HT-29 (cell line): ENCODE measurements at places on chromosomes 11 and 22. TPM values are rescaled to one million over a fixed set of nuclear protein-coding genes. Genes with fewer than 3 reads are reported as not detected.

- no peak for DNase-seq
Measured at GRCh38 chr11:501683-502287, 5.3 kb downstream of the RNH1 start.

DNA sequence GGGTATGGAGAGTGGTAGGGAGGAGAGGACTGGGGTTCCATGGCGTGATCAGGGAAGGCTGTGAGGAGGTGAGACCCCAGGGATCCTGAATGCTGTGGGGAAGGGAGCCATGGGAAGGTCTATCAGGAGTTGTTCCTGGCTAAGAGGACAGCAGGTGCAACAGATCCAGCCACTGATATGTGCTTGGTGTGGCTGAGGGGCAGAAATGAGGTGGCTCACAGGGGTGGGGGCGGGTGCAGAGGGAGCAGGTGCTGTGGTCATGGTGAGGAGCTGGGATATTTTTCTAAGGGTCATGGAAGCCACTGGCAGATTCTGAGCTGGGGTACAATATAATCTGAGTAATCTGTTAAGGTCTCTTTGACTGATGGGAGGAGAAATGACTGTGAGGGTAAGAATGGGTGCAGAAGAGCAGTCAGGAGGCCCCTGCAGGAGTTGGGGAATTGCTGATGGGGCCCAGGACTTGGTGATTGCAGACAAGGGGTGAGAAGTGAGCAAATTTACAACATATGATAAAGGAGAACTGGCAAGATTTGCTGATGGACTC is 31.3 kb upstream of the DMC1 start:
- DNase-seq = no peak

- no peak for DNase-seq
Measured at GRCh38 chr22:28896611-28897010, 13.2 kb downstream of the ZNRF3 start.

DNA sequence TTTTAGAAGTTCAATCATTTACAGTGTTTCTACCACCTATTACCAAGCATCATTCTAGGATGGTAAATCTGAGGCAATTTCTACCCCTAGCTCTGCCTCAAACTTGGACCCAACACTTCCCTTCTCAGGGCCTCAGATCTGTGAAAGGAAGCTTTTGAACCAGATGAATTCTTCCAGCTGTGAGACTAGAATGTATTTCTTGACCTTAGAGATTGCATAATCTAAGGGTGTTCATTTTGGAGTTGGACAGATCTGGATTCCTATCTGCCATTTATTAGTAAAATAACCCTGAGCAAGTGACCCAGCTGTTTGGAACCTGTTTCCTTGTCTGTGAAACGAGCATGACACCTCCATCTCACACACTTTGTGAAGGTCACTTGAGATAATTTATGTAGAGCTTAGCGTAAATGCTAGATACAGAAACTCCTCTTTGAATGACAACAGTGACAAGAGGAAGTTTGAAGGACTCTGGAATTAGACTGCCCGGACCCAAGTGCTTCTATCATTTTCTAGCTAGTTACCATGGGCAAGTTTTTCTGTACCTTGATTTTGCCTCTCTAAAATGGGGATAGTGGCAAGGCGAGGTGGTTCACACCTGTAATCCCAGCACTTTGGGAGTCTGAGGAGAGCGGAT is 3.8 kb upstream of the INTS5 start:
- DNase-seq = no peak

GRCh38 chr11:45051621-45052020 is 94.8 kb upstream of the PRDM11 start:
- DNase-seq = no peak

GRCh38 chr22:37533995-37534394 is 14.8 kb upstream of the CARD10 start:
- peak; percentile 65 for DNase-seq

- no peak for DNase-seq
Measured at GRCh38 chr22:39457198-39457555, 365 bp downstream of the MGAT3 start.

DNA sequence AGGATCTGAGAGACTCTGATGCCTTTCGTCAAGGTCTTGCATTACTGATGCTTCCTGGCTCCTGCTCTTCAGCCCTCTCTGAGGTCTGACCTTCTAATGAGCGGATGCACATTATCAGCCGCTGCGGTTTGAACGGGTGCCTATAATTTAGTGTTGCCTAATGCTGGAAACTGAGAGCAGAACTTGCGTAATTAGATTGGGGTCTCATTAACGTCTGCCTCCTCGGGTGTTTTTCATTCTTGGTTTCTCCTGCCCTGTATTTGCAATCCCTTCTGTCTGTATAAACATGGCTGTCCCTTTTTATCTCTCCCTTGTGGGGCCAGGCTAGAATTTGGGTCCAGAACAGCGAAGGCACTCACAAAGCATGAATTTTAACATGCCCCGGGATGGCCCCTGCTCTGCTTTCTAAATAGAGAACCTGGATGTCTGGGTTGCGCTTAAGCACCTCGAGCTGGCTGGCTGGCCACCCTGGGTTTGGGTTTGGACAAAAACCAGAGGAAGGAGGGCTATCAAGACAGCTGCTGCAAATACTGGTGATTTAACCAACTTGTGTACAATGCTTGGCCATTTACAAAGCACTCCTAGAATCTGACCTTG is 118.6 kb downstream of the TIMP3 start:
- DNase-seq = no peak

DNA sequence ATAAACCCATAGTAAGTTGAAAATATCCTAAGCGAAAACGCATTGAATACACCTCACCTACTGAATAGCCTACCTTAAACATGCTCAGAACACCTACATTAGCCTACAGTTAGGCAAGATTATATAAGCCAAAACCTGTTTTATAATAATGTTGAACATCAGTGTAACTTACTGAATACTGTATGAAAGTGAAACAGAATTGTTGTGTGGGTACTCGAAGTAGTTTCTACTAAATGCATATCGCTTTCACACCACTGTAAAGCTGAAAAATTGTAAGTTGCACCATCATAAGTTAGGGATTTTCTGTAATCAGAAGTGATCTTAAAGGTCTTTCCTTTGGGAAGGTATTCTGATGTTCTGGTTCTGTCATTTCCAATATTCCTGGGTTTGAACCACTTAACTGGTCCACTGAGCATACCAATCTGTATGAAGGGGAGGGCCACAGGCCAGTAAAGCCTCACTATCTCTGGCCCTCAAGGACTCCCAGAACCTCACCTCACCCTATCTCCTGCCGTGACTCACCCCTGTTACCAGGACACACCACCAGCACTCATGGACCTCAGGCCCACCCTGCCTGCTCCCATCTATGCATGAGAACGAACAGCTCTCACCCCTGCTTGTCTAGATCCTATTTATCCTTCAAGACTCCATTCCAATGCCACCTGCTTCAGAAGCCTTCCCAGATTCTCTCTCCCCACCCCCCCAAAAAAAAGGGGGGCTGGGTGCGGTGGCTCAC is 70.0 kb downstream of the NAT10 start:
- DNase-seq = no peak

DNA sequence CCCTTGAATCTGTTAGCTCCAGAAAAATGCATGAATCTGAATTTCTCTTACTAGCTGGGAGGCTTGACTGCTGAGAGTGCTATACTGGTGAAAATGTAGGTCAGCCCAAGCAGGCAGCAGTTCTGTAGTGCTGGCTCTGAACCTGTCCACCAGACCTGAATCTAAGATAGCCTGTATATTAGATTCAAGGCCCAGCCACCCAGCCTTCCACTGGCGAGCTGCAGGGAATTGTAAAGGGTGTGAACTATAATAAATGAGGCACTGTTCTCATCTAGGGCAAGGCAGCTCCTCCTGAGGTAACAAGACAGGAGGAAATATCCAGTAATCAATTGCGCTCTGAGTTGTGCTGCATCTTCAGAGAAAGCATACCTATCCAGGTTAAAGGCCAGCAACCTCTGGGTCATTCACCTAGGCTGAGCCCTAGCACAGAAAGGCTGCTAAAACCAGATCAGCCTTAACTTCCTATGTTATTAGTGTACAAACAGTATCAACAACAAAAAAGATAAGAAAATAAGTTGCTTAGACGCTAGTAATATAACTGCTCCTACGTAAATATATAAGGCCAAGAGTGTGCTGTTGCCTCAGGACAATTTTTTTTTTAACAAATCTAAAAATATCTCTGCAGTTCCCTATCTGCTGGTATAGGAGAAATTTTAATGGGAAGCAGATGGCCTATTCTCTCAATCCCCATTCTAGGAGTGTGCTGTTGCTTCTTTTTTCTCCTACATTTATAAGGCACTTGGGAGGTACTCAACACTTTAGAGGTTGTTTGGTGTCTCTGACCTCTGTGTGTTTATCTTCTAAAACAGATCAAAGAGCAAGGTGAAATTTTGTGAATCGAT is 63.0 kb downstream of the RELT start:
- no peak for DNase-seq

- no peak for DNase-seq
Measured at GRCh38 chr22:28441720-28442263, 237.8 kb downstream of the TTC28 start.

- DNase-seq = no peak
Measured at GRCh38 chr11:35971841-35972422, 28.1 kb downstream of the LDLRAD3 start.

GRCh38 chr11:120941000-120941399 is 82.9 kb upstream of the TBCEL start:
- DNase-seq = no peak

DNA sequence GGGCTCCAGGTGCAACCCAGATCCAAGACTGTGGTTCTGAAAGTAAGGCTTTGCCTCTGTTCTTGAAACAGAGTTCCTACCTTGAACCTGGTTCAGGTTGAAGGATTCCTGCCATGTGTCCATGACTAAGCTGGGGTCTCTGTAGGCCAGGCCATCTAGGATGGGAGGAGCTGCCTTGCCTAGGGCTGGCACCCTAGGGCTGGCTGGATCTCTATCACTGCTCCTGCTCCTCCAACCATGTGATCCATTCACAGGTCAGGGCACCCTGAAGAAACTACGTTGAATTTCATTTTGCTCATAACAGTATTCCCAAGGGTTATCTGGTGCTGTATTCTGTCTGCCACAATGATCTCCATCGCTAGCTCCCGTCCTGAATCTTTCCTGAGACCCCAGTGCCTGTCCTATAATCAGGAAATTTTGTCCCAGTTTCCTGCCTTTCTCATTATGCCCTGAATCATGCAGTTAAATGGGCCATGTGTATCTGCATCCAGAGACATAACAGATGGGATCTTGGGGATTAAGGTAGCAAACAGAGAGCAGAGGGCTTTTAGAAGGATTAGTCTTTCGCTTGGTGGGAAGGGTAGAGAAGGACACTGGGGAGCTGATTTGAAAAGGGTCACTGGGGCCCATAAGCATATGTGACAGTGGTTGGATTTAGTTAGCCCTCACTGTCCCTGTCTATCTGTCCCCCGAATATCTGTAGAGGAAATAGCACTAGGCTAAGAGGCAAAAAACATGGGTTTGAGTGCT is 98.2 kb upstream of the MTMR2 start:
- no peak for DNase-seq

GRCh38 chr22:21612858-21613257 is 17.0 kb downstream of the YDJC start:
- no peak for DNase-seq

- no peak for DNase-seq
Measured at GRCh38 chr11:36156817-36157519, 132.3 kb downstream of the COMMD9 start.

DNA sequence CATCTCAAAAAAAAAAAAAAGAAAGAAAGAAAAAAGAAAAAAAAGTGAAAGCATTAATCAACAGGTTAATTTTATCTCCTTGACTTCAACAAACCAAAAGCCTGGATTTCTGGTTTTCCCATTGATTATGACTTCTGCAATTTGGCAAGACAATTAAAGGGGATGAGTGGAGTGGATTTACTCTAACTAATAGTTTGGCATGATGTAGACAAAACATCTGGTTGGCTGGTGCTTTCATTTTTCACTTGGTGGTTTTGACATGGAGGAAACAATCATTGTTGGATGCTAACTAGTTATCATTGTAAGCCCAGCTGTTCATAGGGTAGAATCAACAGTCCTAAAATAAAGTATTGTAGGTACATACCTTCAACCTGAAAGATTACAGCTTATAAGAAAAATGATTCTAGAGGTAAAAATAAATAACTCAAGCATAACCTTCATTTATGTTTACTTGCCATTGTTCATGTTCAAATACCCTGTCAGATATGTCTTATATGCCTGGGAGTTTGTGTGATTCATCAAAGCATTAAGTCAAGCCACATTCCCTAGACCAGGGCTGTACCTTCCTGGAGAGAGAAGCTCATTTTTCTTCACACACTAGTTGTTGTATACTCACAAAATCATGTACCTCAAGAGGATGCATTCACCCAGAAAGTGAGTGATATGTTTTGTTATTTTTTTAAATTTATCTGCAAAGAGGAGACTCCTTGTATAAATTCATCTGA is 15.1 kb downstream of the FIBIN start:
- no peak for DNase-seq

DNA sequence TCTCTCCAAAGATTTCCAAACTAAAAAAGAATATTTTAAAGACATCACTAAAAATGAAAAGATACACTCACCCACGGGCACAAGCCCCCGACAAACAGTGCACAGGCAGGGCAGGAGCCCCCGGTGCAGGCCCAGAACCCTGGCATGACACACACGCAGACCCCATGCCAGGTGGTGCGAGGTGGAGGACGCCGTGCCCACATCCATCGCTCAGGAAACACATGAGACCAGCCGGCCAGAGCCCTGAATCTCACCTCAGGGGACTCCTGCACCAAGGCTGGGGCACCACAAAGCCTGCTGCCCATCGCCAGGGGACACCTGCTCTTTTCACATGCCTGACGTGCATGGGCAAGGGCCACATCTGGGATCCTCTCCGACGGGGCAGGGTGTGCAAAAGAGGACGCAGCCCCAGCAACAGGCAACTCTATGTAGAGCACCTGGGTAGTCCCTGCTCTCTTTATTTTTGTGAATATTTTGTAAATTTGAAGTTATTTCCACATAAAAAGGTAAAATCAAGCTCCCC is 13.4 kb downstream of the BRD1 start:
- no peak for DNase-seq

- no peak for DNase-seq
Measured at GRCh38 chr11:109000531-109000930, 335.7 kb downstream of the DDX10 start.

Gene PYGM
- total RNA-seq = 0.16 and 0.23 TPM in 2 replicates

Gene PLET1
- not detected in 2 replicates for total RNA-seq

Gene B3GAT3
- 63.1 and 82.8 TPM in 2 replicates for total RNA-seq

Gene TSGA10IP
- total RNA-seq = not detected in 2 replicates

Gene MEI1
- total RNA-seq = not detected in 2 replicates

Gene SNX19
- total RNA-seq = 50.9 and 61.1 TPM in 2 replicates

Gene CASP12
- total RNA-seq = not detected in 2 replicates

Gene APOL2
- 16.0 and 20.8 TPM in 2 replicates for total RNA-seq

Gene NTM
- not detected in 2 replicates for total RNA-seq

Gene VPREB1
- total RNA-seq = not detected in 2 replicates

Gene BIRC3
- 0.94 and 1.4 TPM in 2 replicates for total RNA-seq

Gene LDLRAD3
- total RNA-seq = 1.1 and 3.3 TPM in 2 replicates
